ENCODE measurements at places on chromosomes 12 and 14.

DNA sequence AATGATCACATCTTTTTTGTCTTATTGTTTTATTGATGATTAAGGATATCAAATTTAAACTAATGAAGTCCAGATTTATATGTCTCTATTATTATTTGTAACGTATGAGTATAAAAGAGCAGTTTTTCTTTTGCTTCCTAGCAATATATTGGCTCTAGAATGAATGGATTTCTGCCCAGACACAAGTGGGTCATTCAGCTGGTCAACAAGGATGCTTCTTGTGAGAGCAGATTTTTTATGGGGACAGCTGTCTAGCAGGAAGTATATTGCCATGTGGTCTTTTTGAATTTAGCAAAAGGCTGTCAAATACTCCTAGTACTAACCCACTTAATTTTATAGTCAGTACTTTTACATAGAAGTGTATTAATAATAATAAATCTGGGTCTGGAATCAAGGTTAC is 1071.1 kb upstream of the FLRT2 start:
- no peak for DNase-seq

- peak; percentile 47 for DNase-seq
Observed at GRCh38 chr14:106209755-106210154, 683.4 kb downstream of the TMEM121 start.

DNA sequence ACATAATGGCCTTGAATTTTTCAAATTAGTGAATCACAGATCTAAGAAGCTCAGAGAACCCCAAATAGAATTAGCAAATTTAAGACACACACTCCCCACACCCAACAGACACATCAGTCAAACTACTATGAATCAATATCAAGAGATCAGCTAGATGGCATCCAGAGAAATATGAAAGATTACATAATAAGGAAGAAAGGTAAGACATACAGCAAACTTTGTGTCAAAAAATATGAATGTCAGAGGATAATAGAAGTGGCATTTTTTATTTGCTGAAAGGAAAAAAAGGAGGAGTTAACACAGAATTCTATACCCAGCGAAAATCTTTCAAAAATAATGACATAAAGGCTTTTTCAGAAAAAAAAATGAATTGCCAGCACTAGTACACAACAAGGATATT is 110.5 kb upstream of the COCH start:
- no peak for DNase-seq

- peak; percentile 39 for DNase-seq
Observed at GRCh38 chr14:32078023-32078857, 1.1 kb downstream of the ARHGAP5 start.

- DNase-seq, result no peak
Observed at GRCh38 chr12:100499416-100499815, 25.8 kb downstream of the NR1H4 start.

GRCh38 chr12:19373586-19373985 is 65.7 kb upstream of the AEBP2 start:
- DNase-seq, result no peak

DNA sequence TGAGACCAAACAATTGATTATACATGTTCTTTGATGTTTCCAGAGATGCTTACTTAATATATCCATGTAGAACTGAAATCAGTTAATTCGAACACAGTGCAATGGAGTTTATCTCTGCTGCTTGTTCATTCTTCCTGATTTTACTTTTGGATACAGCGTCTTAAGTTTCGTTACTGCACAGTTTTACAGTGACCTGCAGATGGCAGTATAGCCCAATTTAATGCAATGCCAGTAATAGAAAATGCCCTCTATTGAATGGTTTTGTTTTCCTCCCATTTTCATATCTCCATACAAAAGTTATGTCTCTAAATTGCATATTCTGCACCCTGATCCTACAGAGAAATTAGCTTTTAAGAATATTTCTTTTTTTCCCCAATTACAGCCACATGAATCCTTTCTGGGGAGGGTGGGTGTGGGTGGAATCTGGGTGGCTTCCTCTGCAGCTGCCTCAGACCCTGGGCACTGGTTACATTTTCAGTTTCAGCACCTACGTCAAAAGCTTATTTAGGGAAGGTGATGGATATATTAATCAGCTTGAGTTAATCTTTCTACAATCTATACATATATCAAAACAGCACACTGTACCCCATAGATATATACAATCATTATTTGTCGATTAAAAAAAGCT is 101.1 kb upstream of the DCD start:
- DNase-seq, result peak; percentile 68

GRCh38 chr14:61147831-61148549 is 133.1 kb downstream of the TMEM30B start:
- no peak for DNase-seq

Measured in CD4-positive, alpha-beta T cell treated with Interleukin-1 beta for 1 hour (primary cell).